ENCODE measurements at places on chromosomes 4 and X.
A peak's percentile ranks its signal among the peaks of the same experiment; 100 is the strongest.

DNA sequence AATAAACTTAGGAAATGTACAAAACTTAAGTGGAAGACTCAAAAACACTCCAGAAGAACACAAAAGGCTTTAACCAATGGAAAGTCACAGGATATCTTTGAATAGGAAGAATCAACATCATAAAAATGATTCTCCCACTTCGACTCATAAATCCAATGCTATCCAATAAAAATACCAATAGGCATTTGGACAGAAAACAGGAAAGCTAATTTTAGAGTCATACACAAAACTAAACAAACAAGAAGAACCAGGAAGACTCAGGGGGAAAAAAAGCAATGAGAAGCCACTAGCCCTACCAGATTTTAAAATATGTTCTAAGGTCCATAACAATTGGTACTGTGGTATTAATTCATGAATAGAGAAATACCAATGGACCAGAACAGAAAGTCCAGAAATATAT is 28.2 kb downstream of the SLC9A7 start:
- no peak for DNase-seq

DNA sequence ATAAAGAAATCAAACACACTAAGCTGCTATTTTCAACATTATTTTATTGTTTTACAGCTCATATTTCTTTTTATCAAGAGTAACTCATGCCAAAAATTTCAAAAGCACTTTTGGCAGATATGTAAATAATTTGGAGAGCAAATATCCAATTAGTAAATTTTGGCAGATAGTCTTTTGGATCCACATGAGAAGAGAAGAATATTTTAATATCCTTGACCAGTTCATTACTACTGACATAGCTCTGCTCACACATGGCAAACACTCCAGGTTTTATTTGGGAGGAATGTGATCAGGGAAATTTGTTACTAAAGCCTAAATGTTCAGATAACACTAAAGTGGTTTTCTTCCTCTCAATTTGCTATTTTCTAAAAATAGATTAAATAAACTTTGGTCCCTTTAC is 1054.3 kb downstream of the FAT4 start:
- DNase-seq, result no peak

DNA sequence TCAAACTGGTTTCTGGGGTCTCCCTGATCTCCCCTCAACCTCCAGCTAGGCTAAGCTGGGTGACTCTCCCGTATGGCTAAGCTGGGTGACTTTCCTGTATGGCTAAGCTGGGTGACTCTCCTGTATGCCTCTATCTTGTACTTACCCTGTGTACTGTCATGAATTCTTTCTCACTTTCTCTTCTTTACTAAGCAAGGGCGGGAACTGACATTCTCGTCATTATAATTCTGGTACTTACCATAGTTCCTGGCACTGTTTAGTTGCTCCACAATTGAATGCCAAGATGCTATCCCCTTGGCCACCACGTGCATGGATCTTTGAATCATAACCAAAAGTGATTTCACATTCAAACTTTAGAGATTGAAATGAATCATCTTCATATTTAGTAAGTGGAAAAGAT is 8.8 kb downstream of the INTU start:
- DNase-seq, result peak; percentile 17

GRCh38 chr4:37827802-37828321 is 1.4 kb downstream of the PGM2 start:
- no peak for DNase-seq

DNA sequence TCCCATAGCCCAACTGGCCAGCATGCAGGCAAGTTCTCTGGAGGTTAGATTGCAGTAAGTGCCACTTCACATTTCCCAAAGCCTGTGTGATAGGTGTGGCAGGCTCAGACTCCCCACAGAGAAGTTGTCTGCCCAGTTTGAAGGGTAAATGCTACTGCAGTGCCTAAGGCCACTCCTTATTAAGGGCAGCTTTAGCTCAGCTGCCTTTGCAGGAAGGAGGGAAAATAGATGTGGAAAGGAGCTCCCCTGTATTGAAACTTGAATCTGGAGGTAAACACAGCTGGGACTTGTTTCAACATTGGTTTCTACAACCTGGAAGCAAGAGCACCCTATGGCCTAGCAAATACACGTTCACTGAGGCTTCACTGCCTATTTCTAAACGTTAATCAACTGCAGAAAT is 22.4 kb downstream of the NEXMIF start:
- no peak for DNase-seq

GRCh38 chrX:132369617-132370326 is 119.1 kb downstream of the MBNL3 start:
- no peak for DNase-seq

DNA sequence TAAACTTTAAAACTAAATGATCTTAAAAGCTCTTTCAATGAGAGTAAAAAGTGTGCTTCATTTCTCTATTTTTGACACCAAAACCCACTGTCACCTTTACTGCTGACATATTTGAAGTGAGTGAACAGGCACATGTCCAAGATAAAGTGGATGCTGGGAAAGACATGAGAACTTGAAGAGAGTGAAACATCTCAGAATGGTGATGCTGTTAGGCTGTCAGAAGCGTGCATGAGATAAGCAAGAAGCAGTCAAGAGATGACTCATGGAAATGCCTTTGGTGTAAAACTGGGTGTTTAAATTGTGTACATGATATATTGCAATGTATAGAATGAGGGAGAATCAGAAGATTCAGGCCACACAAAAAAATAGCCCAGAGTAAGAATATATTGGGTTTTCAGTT is 21.8 kb upstream of the GBA3 start:
- no peak for DNase-seq

- DNase-seq, result no peak
Observed at GRCh38 chr4:85720735-85721134, 245.8 kb downstream of the ARHGAP24 start.

DNA sequence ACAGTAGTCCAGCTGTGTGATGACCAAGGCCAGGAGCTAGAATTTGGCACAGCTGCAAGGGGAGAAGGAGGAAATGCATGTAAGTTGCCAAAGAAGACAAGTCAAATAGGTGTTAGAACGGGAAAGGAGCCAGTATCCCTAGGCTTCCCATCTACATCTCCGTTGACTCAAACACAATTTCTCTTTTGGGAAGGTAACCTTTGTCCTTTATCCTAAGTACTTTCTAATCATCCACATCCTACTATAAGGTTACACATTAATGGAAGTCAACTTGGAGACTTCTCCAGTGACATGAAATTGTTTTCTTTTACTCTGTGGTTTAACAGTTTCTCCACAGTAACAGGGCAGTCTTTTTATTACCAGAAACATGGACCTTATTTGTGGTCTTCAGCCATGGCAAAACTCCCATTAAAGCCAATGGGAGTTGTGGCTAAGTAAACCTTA is 620.0 kb downstream of the ANKRD50 start:
- no peak for DNase-seq

GRCh38 chrX:41192880-41193279 is 107.6 kb downstream of the USP9X start:
- DNase-seq, result no peak

GRCh38 chrX:14084466-14084865 is 54.8 kb upstream of the GEMIN8 start:
- DNase-seq, result no peak

DNA sequence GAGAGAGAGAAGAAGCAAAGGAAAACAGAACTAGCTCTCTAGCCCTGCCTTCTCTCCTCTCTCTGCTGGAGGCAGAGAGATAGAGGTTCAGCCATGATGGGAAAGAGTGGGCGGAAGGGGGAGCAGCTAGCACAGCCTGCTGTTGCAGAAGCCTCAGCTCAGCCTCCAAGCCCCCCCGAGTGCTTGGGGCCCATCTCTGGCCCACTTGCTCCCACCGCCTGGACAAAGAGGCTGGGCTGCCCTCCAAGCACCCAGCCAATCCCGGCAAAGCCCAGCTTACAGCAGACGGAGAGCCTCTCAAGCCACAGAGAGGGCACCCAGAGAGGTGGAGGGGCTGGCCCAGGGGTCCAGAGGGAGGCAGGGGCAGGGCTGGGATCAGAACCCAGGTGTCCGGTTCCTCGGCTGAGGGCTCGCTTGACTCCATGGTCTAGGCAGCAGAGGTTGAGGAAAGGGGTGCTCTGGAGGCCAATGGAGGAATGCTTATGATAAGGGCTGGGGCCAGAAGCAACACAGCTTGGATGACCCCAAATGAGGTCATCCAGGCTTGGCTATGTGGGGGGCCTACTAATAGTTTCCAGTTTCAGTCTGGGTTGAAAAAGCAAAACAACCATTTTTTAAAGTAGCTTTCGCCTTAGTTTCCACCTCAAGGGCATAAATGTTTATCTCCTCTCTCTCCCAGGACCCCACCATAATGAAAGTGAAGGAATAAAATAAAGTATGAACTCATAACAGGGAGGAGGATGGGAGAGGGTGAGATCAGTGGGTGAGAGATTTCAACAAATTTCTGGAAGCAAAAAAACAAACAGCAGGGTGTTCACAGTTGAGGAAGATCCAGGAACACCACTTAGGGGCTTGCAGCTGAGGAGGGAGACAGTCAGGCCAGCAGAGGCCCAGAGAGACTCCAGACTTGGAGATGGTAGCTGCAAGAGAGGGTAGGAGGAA is 24.9 kb upstream of the IQSEC2 start:
- no peak for DNase-seq

DNA sequence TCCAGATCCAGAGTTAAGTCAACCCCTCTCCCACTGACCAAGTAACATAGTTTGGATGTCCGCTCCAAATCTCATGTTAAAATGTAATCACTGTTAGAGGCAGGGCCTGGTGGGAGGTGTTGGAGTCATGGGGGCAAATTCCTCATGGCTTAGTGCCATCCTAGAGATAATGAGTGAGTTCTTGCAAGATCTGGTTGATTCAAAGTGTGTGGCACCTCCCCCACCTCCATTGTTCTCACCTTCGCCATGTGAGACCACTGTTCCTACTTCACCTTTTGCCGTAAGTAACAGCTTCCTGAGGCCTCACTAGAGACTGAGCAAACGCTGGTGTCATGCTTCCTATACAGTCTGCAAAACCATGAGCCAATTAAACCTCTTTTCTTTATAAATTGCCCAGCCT is 548.8 kb downstream of the INPP4B start:
- no peak for DNase-seq

GRCh38 chr4:114487101-114487500 is 111.5 kb upstream of the UGT8 start:
- DNase-seq, result no peak

- peak; percentile 41 for DNase-seq
Observed at GRCh38 chr4:183256343-183256742, 63.7 kb downstream of the CLDN22 start.

DNA sequence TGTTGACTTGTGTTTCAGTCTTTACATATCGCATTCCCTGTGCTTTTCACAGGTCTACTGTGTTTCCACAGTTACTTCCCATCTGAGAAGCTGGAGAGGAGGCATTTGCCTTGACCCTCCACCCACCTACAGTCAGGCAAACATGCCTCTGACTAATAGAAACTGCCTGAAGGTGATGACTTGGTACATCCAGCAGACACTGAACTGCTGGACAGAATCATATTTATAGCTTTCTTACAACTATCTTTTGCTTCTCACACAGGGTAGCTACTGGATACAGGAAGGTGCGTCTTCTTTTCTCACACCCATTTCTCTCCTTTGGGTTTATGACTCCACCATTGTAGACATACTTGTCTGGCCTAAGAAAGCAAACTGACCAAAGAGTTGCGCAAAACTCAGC is 58.0 kb downstream of the VGLL1 start:
- no peak for DNase-seq

DNA sequence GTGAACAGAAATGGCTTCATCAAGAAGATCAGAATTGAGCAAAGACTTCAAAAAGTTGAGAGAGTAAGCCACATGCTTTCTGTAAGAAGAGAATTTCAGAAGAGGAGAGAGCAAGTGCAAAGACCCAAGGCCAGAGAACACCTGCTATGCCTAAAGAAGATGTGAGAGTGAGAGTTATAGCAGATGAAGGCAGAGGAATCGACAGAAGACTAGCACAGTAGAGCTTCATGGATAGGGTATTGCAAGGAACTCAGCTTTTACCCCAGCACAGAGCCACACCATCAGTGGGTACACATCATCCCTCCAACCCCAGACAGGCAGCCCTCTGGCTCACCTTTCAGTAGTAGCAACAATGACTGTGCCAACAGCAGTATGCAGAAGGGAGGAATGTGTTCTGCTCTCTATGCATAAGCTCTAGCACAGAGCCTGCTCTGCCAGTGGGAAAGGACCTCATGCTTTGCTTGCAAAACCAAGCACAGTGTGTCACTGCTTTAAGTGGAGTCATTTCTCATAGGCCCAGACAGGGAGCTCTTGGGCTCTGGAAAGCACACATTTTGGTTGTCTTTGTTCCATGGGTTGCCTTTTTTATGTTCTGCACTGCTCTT is 318.6 kb downstream of the NAF1 start:
- DNase-seq, result no peak

DNA sequence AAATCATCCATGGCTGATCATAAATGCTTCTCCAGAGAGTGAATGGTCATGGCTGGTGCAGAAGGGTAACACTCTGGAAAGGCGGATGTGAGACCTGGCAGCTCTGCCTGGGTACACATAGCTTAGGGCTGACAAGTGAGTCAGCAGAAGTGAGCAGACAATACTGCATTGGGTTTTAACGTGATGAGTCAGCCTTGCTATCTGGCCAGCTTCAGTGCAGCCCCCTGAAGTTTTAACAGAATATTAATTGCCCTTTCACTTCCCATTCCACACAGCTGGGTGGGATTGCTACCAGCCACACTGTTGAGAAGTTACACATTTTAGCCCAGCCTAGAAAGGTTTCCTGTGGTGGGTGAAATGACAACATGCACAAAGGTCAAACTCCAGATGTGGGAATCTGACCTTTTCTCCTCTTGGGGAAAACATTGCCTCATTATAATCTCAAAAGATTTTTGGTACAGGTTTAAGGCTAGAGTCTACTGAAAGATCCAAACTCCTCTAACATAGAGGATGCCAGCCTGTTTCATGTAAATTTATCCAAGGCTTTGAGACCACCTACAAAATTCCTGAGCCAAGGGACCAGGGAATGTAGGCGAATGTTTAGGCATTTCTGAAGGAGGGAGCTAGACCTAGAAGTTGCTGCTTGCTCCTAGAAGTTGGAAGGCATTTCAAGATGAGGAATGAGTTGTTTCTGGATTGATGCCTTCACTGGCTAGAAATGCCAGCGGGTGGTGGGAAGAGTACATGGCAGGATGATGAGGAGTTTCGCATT is 230.3 kb upstream of the PGRMC2 start:
- peak; percentile 88 for DNase-seq

GRCh38 chrX:5051831-5052491 is 1176.7 kb downstream of the NLGN4X start:
- DNase-seq, result no peak

DNA sequence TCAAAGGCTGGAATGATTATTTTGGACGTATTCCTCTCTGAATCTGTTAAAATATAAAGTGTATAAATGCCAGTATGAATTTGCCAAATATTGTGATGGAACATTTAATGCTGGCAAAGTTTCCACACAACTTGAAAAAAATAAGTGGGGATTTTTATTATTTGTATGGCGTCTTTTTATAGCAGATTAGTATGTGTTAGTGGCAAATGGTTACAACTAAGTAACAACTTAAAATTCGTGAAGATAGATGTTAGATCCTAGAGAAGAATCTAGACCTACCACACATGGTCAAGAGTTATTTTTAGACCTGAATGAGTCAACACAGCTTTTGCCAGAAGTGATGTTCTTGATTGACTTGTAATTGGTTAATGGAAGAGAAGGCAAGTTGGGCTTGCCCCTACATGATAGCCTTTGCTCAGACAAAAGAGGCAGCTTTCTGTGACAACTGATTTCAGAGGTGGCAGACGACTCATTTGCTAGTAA is 4.8 kb downstream of the CPE start:
- no peak for DNase-seq

GRCh38 chr4:41989994-41990364 is 351 bp upstream of the SLC30A9 start:
- no peak for DNase-seq

GRCh38 chrX:122787231-122787630 is 396.8 kb upstream of the GRIA3 start:
- DNase-seq, result peak; percentile 2

- DNase-seq, result no peak
Observed at GRCh38 chr4:65696436-65696835, 26.1 kb upstream of the EPHA5 start.
